ENCODE measurements at places on chromosomes 16 and 17.

DNA sequence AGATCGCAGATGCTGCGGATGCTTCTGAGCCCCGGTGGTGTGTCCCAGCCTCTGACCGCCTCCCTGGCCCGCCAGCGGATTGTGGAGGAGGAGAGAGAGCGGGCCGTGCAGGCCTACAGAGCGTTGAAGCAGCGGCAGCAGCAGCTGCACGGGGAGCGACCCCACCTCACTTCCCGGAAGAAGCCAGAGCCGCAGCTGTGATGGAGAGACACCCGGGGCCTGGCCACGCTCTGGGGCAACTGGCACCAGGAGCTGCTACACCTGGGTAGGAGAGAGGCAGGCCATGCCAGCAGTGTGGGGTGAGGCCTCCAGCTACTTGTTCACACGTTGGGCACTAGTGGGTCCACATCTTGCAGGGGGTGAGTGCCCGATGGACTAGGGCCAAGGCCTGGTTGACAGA lies 6.0 kb downstream of the CCDC137 start:
- DNase-seq = no peak

DNA sequence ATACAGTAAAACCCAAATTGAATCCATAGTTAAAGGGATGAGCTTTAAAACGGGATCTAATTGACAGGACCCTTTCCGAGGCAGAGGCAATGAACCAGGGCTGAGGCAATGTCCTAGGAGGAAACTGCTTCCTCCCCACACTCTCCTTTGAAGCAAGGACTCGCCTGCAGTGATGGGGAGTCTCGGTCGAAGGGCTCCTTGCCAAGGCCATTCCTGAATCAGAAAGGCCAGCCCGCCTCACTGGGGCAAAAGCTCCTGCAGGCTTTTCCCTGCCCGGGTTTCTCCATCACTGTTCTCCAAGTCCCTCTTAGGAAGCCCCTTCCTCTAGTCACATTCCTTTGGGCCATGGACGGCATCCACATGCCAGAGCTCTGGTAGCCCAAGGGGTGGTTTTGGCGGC lies 132.0 kb downstream of the RBFOX3 start:
- no peak for DNase-seq

- no peak for DNase-seq
Observed at GRCh38 chr16:83652943-83653342, 154.8 kb upstream of the HSBP1 start.

DNA sequence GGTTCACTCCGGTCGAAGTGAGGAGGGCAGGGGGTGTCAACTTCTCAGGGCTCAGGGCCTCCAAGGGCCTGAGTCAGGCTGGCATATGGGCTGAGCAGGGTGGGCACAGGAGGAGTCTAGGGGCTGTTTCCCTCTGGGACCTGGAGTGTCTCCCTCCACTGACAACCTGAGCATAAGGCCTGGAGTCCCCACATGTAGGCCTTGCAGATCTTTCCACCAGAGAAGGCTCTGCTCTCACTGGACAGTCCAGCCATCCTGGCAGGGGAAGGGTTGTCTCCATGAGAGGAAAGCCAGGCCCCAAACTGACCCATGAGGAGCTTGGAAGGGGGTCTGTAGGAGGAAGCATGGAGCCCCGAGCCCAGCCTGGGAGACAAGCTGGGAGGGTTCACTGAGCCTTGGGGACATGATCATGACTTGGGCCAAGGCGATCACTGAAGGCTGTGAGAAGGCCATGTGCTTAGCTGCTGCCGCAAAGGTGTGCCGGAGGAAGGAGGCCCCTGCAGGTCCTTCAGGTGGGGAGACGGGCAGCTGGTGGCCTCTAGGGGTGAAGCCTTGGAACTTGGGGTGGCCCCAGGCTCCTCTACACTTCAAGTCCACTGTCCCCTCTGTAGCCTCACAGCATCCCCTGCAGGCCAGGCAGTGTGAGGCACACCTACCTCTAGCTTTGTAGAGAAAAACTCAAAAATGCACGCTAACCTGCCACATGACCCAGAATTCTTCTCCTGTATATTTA lies 9.9 kb downstream of the CMTM2 start:
- DNase-seq = no peak

DNA sequence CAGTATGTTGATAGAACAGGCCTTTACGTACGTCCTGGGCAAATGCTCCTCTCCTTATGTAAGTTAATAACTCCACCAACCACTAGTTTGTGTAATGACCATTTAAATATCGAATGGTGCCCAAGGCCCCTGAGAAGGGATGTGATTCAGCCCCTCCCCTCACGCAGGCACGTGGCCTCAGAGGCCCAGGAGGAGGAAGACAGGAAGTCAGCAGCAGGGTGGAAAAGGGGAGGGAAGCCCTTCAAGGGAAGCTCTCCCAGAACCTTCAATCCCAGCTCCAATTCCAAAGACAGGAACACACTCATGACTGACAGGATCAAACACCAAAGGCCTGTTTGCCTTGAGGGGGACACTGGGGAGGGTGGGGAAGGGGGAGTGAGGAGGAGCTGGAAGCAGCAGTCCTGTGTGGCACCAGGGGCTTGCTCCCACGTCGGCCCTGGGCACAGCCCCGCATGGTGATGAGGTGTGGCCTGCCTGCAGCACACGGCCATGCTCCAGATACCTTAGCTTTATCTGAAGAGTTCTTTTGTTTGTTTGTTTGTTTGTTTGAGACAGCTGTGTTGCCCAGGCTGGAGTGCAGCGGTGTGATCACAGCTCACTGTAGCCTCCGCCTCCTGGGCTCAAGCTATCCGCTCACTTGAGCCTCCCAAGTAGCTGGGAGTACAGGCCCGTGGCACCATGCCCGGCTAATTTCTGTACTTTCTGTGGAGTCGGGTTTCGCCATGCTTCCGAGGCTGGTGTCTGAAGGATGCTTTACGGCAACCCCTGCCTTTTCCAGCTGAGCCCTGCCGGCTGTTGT lies 105.0 kb downstream of the ZNF778 start:
- DNase-seq = no peak

DNA sequence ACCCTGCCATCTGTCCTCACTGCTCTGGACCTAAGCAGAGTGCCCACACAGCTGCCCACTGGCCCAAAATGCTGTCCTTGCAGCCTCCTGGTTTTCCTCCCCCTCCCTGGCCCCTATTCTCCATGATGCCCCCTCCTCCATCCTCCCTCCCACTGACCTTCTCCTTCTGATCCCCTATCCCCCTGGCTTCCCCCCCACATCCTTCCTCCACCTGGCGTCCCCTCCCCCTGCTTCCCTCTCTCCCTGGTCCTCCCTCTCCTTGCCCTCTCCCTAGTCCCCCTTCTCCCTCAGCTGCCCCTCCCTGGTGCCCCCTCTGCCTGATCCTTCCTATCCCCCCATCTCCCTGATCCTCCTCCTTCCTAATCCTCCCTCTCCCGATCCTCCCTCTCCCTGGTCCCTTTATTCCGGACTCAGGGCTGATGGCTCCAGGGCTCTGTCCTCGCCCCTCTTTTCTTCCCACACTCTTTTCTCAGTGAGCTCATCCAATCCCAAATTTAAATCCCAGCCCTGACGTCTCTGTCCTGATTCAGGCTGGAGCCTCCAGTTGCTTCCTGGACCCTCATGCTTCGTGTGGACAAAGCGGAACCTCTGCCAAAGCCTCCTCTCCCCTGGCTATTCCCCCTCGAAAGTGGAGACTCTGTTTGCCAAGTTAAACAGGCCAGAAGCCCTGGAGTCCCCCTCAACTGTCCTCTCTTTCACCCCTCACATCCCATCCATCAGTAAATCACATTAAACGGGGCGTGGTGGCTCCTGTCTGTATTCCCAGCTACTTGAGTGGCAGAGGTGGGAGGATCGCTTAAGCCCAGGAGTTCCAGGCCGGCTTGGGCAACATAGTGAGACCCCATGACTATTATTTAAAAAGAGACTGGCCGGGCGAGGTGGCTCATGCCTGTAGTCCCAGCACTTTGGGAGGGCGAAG lies 18.1 kb upstream of the RHBDF2 start:
- DNase-seq = no peak

DNA sequence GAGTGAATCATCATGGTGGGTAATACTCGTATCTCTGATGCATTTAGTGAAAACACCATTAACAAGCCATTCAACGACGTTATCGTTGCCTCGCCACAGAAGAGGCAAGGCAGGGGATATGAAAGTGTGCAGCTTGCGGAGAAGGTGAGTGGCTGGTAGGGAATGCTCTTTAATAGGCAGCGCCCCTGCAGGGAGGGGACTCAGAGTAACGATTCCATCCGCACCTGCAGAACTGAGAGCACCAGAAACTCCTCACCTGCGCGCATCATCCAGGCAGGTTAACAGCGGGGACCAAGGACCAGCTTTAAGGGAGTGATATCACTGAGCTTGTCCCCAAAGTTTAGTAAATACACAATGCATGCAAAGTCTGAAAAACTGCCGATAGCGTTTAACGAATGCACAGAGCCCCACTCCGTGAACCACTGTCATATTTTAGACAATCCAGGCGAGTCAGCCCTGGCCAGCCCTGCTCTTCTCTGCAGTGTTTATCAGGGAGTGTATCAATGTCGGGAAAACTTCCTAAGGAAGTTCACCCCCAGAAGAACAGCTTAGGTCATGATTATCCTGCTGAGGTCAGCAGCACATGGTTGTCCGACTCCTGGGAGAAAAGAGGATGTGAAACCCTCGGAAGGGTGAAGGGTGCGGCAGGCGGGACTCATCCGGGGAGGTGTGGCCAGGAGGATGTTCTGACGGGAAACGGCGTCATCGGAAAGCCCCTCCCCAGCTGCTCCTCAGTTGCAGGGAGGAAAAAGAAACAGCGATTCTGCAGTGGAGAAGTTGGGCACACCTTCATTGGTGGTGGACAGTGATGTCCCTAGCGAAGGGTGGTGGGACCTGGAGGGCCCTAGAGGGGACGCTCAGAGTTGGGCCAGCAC lies 68.5 kb upstream of the DNAH17 start:
- DNase-seq = no peak

GRCh38 chr17:62110923-62111484 lies 45.9 kb upstream of the MED13 start:
- no peak for DNase-seq
